ENCODE measurements at places on chromosomes 16 and 17.
A peak's percentile ranks its signal among the peaks of the same experiment; 100 is the strongest.

DNA sequence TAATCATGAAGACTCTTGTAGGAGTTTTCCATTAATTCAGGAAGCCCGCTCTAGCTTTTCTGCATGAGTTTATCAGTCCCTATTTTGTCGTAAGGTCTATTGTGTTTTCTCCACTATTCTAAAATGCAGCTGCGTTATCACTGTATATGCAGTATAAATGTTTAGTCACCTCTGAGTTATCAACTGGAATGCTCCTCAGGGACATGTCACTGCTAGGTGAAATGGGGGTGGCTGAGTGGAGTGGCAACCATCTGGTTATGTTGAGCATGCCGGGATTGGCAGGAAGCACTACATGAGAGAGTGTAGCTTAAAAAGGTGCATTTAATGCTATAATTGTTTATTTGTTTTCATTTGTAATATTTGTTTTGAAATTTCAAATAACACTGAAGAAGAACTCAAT is 285.2 kb upstream of the ELAC2 start:
- DNase-seq = no peak

DNA sequence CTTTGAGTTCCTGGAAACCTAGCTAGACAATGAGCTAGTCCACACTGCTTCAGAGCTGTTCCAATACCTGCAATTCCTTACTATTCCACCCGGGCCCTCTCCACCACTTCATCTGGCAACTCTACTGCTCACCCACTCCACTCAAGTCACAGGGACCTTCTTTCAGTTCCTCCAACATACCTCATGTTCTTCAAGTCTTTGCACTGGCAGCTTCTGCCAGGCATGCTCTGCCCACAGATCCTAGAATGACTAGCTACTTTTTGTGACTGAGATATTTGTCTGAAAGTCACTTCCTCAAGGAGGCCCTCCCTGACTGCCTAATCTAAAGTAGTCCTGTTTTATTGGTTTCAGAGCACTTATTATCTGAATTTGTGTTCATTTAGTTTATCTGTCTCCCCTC is 86.4 kb downstream of the TEX14 start:
- DNase-seq = no peak

DNA sequence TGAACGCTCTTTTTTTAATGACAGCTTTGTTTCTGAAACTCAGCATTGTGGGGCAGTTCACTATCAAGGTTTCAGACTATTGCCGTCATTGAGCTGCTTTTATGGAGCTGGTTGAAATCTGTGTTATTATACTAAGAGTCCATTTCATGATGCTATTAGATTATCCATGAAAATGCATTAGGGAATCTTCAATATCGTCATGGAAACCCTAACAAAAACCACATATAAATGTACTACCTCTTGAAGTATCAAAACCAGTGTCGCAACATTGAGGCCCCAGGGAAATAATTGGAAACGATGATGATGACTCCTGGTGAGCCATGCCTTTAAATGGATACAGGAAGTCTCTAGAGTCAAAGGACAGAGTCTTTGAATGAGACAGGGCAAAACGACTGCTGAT is 231.6 kb upstream of the CPHXL start:
- DNase-seq = no peak

GRCh38 chr17:71922439-71922838 is 198.4 kb upstream of the SOX9 start:
- DNase-seq = no peak

DNA sequence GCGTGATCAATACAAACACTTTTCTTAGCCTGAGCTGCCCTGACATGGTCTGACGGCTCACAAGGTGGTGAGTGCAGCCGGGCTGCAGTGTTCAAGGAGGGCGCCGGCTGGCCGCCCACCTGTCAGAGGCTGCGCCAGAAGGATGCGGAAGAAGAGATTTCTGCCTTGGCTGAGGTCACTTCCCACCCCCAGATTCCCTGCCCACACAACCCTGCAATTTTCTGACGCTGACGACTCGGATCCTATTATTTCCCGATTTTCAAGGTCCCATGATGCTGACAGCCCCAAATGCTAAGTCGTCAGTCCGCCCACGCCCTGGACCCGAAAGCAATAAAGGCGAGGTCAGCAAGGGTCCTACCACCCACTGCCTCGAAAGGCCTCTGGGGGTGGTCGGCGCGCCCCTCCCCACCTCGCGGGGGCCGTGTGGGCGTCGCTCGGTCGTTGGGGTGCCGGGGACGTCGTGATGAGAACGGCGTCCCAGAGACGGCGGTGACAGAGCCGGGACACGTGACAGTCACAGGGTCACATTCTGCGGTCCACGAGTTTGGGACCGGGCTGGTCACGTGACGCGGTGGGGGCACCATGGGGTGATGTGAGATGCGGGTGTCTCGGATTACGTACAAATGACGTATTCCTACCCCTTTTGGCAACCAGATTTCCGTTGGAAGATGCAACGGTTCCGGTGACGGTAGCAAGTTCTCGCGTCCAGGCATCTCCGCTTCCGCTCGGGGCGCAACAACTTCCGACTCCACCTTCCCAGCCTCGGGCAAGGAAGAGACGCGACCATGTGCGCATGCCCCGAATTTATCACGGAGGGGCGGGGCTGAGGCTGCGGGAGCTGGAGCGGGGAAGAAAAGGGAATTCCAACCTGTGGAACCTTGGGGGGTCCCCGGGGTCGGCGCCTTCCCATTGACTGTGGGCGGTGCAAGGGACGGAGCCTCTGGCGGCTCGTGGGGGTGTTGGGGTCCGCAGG is at the start of gene STX4:
STX4 (plus strand) TSS at position 823 of the 973 bp plus-strand sequence. CDS start 248 bp downstream, outside the sequence.
- peak; percentile 87 for DNase-seq

DNA sequence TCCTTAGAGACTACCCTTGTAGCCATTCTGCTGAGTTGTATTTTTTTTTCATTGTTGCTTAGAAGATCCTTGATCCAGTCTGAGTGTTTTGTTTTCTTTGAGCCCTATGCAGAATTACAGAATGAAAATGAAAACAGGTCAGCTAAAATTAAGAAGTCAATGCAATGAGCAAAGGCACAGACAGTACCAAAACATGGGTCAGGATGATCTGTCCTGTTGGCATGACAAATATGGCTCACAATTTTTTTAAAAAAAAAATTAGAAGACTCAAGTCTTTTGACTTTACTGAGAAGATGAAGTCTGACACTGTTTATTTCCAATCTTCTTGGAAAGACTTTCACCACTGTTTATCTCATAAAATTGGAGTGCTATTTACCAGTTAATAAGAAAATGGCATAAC is 32.4 kb downstream of the KCNJ16 start:
- no peak for DNase-seq

DNA sequence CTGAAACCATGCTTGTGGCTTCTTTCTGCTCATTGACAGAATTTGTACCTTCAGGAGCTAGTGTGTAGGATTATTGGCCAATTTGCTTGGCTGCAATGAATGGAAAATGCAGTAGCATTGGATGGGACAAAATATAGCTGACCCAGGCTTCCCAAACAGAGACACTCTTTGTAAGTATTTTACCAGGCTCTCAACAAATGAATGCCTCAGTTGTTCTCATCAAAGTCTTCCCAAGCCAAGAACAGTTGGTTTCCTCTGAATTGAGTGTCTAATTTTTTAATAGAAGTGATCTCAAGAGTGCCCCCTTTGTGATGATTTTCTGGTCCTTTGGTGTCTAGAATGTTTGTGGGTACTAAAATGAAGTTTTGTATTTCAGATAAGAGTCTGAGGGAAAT is 140.9 kb downstream of the SHISA9 start:
- DNase-seq = no peak

GRCh38 chr16:29028457-29029167 is 43.8 kb downstream of the LAT start:
- no peak for DNase-seq

DNA sequence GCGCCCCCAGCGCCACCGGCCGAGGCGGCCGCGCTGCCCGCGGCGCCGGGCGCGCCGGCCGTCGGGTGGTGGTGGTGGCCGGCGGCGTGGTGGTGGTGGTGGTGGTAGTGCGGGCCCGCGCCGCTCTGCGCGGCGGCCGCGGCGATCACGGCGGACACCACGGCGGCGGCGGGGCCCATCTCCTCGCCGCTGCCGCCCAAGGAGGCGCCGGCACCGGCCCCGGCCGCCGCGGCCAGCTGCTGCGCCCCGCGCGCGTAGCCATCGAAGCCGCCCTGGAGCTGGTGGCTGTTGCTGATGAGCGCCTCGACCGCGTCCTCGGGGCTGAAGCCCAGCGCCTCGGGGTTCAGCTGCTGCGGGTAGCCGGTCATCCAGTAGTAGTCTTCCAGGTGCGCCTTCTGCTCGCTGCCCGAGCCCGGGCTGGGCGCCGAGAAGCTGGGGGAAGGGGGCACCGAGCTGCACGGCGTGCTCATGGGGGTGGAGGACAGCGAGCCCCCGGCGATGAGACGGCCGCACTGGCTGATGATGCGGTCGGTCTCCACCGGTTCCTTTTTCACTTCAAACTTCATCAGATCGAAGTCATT is 1.2 kb downstream of the MAF start:
- DNase-seq = no peak

- DNase-seq = no peak
Observed at GRCh38 chr17:81996757-81997441, 19.5 kb downstream of the ASPSCR1 start.

- DNase-seq = peak; percentile 67
Observed at GRCh38 chr16:88936008-88936555, 40.9 kb downstream of the CBFA2T3 start.

- no peak for DNase-seq
Observed at GRCh38 chr17:32731556-32732295, 145.2 kb downstream of the MYO1D start.

DNA sequence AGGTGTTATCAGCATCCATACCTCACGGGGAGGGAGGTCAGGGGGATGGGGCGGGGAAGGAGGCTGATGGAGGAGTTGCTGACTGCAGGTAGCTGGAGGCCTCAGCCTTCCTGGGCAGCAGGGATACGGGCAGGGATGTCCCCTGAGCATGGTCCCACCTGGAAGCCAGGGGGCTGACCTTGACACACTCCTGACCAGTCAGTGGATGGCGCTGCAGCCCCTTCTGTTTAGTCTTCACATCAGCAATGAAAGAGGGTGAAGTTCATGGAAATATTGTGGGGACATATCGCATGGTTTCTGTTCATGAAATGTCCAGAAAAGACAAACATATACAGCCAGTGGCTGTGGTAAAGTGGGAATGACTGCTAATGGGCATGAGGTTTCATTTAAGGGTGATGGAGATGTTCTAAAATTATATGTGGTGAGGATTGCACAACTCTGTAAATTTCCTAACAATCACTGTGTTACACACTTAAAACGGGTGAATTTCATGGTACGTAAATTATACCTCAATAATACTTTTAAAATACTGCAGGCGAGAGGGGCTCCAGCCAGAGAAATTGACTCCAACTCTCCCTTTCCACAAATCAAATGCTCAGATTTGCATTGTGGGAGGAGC is 489.6 kb downstream of the CDH13 start:
- DNase-seq = no peak

GRCh38 chr17:44745301-44745700 is 13.5 kb upstream of the ADAM11 start:
- DNase-seq = no peak

DNA sequence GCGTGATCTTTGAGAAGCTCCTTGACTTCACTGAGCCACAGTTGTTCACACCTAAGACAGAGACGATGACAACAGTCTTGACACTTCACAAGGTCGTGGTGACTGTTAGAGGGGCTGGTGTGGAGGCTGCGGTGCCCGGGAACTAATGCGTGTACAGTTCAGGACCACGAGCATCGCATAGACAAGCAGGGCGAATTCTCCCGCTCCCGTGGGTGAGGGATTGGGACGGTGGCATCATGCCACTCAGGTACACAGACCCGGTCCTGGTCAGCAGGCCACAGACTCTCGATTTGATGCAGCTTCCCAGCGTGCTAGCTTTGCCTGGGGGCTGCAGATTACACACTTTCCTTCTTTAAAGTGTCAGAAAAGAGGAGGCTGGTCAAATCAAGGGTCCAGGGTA is 24.7 kb downstream of the CEP295NL start:
- DNase-seq = no peak

GRCh38 chr17:77445760-77446532 is 305.2 kb downstream of the SEC14L1 start:
- no peak for DNase-seq

DNA sequence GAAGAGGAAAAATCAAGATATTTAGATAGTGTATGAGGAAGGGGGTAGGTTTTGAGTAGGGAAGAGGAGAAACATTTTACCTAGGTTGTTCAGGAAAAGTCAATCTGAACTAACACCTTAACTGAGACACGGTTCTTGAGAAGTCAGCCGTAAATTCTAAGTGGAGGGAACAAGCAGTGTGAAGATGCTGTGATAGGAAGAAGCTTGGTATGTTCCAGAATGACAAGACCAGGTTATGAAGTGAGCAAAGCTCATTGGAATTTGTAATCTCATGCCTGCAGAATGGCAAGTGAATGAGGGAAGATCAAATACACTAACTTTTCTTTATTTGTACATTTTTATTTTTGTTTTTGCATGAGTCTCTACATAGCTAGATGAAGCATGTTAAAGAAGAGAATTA is 307.6 kb downstream of the ZFHX3 start:
- DNase-seq = no peak

- DNase-seq = no peak
Observed at GRCh38 chr17:31744511-31744951, 114.5 kb downstream of the COPRS start.

DNA sequence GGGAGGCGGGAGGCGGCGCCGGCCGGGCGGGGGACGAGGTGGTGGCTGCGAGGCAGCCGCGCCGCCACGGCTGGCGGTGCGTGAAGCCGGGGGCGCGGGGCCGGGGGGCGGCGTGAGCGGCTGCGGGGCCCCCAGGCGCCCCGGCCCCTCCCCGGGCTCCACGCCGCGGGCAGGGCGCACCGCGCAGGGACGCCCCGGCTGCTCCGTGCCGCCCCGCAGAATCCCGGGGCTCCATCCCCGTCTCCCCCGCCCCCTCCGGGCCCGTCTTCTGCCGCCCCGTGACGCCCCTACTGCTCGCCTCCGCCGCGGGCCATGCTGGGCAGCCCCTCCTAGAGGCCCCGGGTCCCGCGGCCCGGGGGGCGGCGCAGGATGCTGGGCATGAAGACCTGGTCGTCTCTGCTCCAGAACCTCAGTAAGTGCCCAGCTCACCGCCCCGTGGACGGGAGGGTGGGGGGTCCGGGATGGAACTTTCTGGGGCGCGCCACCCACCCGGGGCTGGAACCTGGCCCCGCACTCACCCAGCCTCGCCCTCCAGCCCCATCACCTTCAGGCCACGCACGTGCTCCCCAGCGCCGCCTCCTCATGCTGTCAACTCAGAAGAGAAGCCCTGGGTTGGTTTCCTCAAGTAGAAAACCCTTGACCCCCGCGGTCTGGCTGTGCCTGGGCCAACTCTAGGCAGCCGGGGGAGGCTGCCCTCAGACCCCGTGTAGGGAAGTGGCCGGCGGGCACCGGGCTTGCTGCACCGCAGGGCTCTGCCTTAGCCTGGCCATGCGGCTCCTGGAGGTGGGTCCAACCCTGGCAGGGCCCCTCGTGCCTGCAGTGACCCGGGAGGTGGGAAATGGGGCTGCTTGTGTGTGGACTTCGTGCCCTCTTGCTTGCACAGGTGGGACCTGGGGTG is 150.2 kb upstream of the GSE1 start:
- DNase-seq = no peak

DNA sequence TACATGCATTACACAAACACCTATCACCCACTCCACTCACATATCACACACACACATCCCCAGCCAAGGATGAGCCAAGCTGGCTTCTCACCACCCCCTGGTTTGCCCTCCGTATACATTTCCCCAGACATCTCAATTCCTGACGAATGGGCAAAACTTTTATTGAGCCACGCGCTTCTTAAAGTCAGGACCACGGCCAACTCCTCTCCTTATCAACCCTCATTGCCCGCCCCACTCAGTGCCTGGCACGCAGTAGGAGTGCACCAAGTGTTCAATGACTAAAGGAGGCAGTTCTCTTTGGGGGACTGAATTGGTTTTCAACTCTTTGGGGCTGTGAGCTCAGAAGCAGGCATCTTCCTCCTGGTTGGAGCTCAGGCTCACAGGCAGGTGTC is 22.5 kb upstream of the C16orf78 start:
- no peak for DNase-seq

Data from GM19239 (cell line).